ENCODE measurements at places on chromosomes 7 and 10.

DNA sequence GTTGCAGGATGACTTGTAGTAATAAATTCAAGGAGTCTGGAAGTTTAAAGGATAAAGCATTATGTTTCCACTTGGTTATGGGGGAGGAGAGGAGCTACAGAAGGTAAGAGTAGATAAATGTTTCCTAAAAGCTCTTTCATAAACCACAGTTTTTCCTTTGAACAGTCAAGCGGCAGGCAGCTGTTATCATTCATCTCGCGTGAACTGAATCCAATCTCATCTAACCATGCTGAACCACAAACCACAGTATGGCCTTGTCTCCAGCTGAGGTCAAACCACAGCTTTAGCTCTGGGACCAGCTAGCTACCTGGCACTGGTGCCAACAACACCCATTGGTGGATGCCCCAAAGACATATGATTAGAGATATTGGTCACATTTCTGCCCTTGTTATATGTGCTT, 63.3 kb downstream of the NOC3L start:
- no peak for DNase-seq

GRCh38 chr7:19307554-19307953, 162.3 kb upstream of the FERD3L start:
- DNase-seq: no peak

DNA sequence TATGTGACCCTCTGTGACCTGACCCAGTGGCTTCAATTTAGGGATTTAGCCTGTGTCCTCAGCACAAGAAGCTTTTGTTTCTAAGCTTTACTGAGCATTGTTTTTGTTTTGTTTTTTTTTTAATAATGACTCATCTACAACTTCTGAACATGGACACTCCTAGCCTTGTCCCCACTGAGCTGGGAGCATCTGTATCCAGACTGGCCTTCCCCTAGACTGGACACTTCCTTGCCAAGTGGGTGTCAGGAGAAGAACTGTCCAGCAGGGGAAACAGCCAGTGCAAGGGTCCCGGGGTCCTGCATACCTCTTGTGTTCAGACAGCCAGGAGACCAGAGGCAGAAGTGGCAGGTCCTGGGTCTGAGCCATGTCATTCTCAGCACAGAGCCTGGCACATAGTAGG, 108.6 kb downstream of the TMEM130 start:
- DNase-seq: no peak

GRCh38 chr10:23399701-23400144, 39.2 kb upstream of the OTUD1 start:
- no peak for DNase-seq

- no peak for DNase-seq
These were observed 29.0 kb downstream of the UPP1 start for GRCh38 chr7:48118041-48118440.

- no peak for DNase-seq
These were observed 803.0 kb downstream of the GRM8 start for GRCh38 chr7:126449611-126450268.

DNA sequence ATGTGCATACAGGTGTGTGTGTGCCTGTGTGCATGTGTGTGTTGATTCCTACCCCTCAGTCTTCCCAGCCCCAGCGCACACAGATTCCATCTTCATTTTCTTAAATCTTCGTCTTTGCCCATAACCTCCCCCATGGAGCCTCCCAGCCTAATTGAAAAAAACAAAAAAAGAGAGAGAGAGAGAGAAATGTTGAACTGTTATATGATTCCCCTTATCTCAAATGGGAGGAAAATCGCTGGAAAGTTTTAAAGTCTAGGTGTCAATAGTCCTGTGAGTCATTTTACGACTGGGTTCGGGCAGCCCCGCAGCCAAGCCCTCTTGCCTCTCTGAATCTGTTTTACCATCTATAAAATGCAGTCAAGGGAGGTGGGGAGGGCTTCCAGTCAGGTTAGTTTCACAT, 60.9 kb downstream of the SPOCK2 start:
- DNase-seq: no peak

DNA sequence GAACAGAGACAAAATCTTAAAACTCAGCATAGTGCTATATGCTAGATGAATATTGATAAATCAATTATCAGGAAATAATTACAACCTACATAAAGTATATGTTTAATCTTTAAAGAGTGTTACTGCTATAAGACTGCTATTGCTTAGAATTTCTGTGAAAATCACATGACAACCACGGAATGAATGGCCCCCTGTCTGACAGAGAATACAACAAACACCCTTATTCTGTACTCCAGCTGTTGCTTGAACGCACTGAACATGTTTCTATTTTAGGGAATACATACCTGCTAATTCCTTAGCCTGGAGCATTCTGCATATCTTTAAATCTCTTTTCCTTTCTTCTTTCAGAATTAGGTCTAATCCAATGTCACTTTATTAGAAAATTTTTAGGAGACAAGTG, 452.4 kb upstream of the PHF14 start:
- DNase-seq: no peak

DNA sequence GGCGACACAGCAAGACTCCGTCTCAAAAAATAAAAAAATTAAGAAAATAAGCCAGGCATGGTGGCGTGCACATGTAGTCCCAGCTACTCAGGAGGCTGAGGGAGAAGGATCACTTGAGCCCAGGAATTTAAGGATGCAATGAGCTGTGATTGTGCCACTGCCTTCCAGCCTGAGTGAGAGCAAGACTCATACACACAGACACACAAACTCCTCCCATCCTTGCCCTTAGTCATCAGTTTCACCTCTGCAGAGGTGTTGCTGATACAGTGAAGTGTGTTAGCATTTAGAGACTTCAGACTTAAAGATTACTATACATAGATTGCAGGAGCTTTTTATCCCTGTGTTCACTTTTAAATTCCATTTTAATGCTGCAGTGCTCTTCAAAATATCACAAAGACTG, 5.5 kb upstream of the H2AZ2 start:
- no peak for DNase-seq

DNA sequence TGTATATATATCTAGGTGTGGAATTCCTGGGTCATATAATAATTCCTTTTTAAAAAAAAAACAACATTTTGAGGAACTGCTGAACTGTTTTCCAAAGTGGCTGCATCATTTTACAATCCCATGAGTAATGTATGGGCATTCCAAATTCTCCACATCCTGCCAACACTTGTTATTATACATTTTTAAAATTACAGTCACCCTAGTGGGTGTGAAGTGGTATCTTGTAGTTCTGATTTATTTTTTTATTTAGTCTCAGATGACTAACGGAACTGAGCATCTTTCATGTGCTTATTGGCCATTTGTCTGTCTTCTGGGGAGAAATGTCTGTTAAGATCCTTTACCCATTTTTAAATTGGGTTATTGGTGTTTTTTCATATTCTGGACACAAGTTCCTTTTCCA, 12.0 kb upstream of the KLHL7 start:
- DNase-seq: no peak

GRCh38 chr10:79397051-79397450, 48.4 kb downstream of the ZCCHC24 start:
- DNase-seq: no peak

DNA sequence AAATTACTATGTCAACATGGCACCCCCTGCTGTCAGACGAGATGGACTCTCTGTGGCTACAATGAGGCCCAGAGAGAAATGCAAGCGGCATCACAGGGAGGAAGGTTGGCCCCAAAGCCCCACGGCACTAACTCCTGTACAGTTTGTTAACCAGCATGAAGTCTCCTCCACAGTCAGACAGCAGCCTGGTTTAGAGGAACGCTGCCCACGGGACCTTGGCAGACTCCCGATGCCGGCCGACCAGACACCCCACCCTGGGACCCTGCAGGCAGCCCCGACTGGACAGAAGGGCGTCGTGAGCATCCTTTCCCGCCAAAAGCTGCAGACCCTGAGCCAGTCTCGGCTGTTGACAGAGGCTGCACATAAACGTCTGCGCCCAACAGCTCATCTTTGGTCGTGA, 158.8 kb downstream of the DIP2C start:
- no peak for DNase-seq

DNA sequence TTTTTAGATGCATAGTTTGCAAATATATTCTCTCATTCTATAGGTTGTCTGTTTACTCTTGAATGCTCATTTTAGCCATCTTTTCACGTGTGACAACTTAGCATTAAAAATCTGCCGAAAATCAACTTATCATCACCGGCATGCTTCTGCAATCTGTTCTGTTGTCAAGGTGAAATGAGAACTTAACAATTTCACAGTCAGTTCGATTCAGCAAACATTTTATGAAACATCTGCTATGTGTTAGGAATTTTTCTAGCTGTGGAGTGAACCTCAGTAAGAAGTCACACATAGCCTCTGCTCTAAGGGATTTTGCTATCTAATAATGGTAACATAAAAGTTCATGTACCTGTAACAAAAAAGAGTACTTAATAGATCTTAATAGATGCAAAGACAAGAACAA, 256.1 kb downstream of the ZWINT start:
- no peak for DNase-seq

DNA sequence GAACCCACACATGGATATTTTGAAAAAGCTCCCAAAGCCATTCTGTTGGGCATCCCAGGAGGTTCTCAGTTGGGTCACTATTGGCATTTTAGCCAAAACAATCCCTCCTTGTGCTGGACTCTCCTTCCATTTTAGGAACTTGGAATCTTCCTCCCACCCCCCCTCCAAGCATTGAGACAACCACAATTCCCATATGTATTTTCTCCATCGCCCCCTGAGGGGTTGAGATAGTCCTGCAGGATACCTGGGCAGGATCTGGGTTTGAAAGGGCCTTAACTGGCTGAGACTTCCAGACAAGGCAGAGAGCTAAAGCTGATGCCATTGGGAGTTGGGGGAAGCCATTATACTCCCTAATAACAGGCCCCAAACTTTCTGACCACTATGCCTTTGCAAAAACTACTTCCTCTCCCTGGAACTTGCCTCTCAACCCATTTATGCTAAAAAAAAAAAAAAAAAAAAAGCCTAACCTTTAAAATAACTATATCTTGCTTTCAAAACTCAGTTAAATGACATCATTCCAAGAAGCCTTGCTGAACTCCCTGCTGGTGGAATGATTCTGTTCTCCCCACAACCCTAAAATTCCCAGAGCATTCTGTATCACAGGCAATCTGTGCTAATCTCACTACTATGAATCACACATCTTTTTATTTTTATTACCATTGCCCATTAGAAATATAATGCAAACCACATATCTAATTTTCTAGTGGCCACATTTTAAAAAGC, 77.5 kb upstream of the PDE1C start:
- DNase-seq: no peak

DNA sequence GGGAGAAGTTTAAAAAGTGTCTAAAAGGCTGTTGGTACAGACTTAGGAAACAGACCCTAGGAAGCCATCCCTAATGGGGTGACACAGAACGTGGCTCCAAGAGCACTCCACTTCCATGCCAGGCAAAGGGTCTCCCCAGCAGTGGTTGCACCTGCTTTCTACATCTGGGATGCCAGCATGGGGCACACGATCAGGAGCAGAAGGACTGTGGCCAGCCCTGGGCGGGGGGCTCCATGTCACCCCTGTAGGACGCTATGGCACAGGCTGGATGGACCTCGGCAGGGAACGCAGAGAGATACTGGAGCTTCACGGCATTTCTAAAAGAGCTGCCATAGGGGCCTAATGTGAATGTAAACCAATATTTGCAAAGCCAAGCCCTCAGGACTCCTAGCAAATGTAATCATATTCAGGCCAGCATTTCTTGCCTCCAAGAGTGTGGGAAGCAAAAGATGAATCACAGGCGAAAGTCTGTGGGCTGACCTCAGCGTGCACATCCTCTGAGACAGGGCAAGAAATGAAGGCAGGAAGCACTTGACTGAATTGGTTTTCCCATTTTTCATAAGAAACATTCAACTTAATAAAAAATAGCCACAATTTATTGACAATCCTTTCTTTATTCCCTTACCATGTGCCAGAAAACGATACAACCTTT, 93.9 kb downstream of the ATXN7L1 start:
- no peak for DNase-seq

All from GM19239 (cell line).